ENCODE measurements at places on chromosomes 3 and 15. TPM values are rescaled to one million over a fixed set of nuclear protein-coding genes. Genes with fewer than 3 reads are reported as not detected.

NDN gene
- 86.1 TPM for total RNA-seq

TMEM62 gene
- total RNA-seq: 35.2 TPM

CIDEC gene
- 36.7 TPM for total RNA-seq

TF gene
- total RNA-seq: 2.6 TPM

CCR4 gene
- 0.16 TPM for total RNA-seq

UCN2 gene
- total RNA-seq: not detected

PROS1 gene
- 31.4 TPM for total RNA-seq

SSUH2 gene
- total RNA-seq: 0.55 TPM

LRRIQ4 gene
- not detected for total RNA-seq

EPHA3 gene
- total RNA-seq: 13.8 TPM

KLHDC8B gene
- 95.3 TPM for total RNA-seq

FGF7 gene
- 105 TPM for total RNA-seq

CSPG4 gene
- total RNA-seq: 45.7 TPM

SLC22A13 gene
- not detected for total RNA-seq

NUTM1 gene
- not detected for total RNA-seq

GRAMD2A gene
- total RNA-seq: 0.28 TPM

CHRM5 gene
- total RNA-seq: not detected

PATL2 gene
- total RNA-seq: not detected

SRP14 gene
- 341 TPM for total RNA-seq

ZNF774 gene
- total RNA-seq: 4.3 TPM

NCK1 gene
- 45.1 TPM for total RNA-seq

GP9 gene
- total RNA-seq: not detected

IGDCC3 gene
- total RNA-seq: under 0.01 TPM

NLGN1 gene
- 33.5 TPM for total RNA-seq

RMDN3 gene
- total RNA-seq: 26.4 TPM

WDR53 gene
- 5.8 TPM for total RNA-seq

EIF1B gene
- total RNA-seq: 42.5 TPM

SLC7A14 gene
- 0.82 TPM for total RNA-seq

BNC1 gene
- total RNA-seq: 0.36 TPM

VWA5B2 gene
- 0.36 TPM for total RNA-seq
